ENCODE measurements at places on chromosomes 7 and 10.

DNA sequence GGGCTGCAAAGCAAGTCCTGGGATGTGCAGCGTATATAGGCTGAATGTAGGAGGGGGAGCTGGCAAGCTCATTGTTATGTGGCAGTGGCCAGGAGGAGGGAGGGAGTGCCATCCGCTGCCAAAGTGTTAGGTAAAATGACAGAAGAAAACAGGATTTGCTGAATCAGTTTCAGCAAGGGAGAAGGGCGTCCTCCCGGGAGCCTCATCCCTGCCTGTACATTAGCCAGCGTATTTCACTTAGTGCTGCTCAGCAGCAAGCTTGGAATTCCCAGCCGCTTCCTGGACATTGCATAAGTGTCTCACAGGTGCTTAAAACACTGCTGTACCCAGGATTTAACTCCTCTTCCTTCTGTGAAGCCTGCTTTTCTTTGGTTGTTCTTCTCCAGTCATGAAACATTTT, 2.5 kb downstream of the NIPSNAP2 start:
- no peak for DNase-seq

GRCh38 chr7:30817371-30817767, 46.2 kb downstream of the MINDY4 start:
- DNase-seq: no peak

GRCh38 chr10:71204746-71205145, 7.6 kb upstream of the UNC5B start:
- no peak for DNase-seq

DNA sequence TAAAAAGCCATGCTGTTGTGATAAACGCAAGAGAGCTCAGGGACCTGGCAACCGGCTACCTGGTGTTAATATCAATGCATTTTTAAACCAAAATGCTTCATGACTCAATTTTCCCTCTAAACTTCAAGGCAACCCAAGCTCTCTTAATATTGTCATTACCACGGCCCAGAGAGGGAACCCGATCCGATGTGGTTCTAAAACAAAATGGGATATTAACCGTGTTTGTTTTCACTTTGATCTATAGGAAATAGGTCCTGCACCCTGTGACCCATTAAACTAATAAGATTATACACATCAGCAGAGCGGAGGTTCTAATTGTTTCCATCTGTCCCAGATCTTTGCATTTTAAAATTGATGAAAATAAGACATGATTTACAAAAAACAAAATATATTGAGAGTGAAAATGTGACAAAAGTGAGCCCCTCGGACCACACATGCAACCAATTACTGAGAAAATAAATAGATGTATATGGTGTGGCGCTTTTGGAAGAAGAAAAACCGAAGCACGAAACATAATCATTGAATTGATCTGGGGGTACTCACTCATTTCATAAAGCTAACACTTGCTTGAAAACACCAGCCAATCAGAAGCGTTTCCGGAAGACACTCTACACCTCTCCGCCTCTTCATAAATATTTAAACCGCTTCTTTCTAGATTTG, 290.3 kb upstream of the NFE2L3 start:
- no peak for DNase-seq

DNA sequence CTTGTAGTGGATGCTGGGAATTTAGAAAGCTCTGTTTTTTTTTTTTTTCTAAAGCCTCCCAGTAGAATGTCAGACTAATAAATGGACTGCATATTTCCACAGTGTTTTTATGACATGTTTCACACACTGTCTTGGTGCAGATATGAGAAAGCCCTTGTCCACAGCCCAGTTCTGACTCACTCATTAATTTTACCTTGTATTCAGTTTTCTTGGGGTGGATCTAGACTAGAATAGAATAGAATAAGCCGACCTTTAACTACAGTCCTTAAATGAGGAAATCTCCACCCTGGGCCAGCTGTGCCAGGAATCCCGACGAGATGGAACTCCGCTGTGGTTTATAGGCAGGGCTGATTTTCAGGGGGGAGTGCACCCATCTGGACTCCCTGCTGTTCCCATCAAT, 274.7 kb downstream of the NRG3 start:
- DNase-seq: no peak

- DNase-seq: no peak
Measured at GRCh38 chr7:78178319-78178718, 379.7 kb downstream of the PHTF2 start.

DNA sequence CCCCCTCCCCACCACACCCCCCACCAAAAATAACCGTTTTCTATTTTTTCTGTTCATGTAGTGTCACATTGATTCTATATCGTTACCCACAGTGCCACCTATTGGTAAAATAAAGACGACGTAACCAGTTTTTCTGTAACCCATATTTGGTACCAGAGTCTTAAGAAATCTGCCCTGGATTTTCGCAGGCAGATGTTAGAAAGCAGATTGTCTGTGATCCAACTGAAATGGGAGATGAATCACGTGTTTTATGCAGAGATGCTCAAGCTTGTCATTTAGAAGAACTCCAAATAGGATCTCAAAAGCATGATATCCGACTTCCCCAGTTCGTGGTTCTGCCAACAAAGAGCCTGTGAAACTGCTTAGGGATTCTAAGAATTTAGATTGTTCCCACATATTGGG, 261.1 kb upstream of the CSTF2T start:
- no peak for DNase-seq

DNA sequence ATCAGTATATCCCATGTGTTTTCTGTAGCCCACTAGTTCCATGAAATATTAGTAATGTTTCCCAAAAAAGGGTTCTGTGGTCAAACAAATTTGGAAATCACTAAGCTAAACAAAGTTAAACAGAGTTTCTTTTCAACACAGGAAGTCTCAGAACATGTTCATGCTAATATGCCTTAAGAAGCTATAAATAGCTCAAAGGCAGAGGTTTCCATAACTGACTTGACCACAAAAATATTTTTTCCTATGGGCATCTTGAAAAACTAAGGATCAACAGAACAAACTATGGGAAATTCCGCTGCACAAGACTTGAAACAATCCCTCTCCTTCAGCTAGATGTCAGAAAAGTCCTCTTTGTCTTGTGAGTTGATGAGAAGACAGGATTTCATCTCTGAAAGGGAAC, 59.7 kb downstream of the SEM1 start:
- DNase-seq: no peak
